ENCODE measurements at places on chromosomes 5 and 9. TPM values are rescaled to one million over a fixed set of nuclear protein-coding genes. Genes with fewer than 3 reads are reported as not detected.

GRCh38 chr9:129407905-129408452 is 212.9 kb downstream of the C9orf50 start:
- DNase-seq, result no peak

DNA sequence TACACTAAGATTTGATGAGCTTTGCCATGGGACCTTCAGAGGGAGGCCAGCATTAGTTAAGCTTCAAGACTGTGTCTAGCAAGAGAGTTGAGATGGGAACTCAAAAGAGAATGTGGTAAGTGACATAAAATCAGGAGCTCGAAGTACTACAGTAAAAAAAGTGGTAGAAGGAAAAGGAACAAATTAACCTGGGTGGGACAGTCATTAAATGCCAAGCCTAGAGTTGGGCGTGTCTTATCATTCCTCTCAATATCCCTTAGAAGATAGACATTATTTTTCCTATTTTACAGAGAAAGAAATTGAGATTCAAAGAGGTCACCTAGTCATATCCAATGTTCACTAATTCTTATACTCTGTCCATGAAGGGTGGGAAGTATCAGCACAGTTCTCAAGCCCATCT is 3.3 kb upstream of the TXN start:
- no peak for DNase-seq

- no peak for DNase-seq
Measured at GRCh38 chr5:54514841-54515432, 2.6 kb upstream of the SNX18 start.

DNA sequence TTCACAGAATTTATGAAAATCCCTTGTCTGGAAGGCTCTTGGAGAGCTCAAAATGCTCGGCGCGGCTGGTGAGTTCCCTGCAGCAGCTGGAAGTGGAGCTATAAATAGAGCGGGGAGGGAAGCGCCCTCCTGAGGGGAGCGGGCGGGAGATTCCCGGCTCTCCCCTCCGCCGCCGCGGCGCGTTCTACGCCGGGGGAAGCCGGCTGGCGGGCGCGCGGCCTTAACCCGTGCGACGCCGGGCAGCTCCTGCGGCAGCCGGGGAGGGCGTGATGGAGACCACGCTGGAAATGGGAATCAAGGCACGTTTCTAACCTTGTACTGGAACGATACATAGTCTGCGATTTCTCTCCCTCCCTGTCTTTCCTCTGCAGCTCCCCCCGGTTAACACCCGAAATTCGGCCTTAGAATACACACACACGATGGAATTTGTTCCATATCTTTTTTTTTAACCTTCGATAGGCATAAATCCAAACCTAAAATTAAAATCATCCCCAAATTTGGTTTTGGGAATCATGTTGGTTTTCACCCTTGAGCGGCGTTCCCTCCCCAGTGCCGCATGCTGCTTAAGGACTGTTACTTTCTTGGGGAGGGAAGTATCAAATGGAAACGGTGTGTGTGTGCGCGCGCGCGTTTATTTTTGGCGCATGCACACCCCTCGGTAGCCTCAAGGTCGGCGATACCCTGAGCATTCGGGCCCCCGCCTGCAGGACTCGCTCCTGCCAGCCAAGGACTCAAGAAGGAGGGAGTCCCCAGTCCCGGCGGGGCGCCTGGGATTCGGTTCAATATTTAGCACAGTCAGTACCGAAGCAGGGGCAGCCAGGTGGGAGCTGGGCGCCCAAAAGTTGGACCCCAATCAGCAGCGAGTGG is 306.3 kb upstream of the KCNN2 start:
- no peak for DNase-seq

DNA sequence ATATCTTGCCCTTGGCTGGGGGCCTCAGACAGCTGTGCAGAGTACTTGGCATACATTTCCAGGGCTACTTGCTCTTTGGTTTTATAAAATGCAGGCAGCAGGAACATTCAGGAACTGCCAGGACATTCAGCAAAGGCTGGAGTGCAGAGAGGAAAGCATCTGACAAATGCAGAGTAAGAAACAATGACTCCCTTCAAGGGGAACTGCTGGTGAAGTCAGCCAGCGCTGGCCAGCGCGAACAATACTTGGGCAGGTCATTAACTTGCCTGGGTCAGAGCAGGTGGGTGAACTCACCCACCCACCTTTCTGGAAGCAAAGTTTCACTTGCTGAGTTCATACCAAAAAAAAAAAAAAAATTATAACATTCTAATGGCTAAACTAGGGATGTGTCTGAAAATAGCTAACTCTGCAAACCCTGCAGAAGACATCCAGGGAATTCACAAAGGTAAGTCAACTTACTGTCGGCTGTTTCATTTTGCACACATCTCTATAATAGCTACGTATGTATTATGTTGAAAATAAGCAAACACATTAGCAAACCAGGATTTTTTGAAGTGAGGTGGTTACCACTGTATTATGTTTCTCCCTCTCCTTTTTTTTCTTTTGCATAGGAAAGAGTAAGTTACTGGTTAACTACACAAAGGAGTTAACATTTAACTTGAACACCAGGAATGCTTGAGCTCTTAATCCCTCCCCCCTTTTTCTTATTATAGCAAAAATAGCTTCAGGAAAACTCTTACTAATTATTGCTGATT is 152.2 kb downstream of the GLIS3 start:
- no peak for DNase-seq

DNA sequence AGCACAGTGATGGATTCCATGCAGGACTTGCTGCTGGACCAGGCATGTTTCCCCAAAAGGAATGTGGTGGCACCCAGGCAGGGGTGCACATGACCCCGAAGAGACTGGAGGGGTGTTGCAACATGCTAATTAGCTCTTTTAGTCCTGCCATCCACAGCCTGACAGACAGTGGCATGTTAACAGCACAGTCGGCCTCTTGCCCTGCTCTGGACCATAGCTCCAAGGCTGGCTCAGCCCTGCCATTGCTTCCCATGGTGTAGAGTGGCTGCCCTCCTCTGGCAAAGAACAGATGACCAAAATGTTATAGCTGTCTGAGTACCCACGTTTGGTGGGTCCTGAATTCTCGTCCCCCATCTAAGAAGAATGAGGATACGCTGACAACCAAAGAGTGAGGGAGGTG is 736.4 kb upstream of the PTPRD start:
- no peak for DNase-seq

SVEP1 gene
- 53.6 TPM for total RNA-seq

DNA sequence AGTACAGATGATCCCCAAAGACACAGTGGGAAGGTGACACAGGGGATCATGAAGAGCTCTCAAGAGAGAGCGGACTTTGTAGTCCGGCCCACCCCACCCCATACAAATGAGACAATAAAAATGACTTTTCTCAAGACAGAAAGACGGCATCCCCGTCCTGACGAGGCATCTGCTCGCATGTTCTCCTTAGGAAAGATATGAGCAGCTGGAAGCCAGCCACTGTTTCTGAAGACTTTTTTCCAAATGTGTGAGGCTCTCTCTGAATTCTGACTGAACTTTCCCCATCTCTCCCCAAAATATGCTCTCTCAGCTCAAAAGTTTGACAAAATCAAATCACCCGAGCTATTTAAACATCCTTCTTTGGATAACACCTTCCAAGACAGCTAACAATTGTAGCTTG is 105.2 kb downstream of the RFK start:
- no peak for DNase-seq

DNA sequence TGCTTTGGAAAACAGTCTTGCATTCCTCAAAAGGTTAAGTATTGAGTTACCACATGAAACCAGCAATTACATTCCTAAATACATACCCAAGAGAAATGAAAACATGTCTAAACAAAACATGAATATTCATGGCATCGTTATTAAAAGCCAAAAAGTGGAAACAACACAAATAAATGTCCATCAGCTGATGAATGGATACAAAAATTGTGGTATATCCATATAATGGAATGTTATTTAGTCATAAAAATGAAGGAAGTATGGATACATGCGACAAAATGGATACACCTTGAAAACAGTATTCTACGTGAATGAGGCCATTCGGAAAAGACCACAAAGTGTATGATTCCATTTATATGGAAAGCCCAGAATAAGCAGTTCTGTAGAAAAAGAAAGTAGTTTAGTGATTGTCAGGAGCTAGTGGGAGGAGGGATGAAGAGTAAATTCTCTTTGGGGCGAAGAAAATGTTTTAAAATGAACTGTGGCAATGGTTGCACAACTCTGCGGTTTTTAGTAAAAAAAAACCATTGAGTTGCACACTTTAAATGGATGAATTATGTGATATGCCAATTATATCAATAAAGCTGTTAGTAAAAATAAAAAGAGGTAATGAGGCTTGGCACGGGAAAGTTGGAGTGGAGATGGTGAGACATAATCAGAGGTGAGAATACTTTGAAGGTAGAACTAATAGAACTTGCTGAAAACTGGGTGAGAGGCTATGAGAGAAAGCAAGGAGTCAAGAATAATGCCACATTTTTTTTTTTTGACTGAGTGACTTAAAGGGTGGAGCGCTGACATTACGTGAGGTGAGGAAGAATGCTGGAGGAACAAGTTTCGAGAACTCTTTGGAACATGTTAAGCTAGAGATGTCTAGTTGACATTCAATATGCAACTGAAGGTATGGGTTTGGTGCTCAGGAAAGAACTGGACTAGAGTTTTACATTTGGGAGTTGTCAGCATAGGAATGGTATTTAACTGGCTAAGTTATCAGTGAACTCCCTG is 194.9 kb upstream of the ZNF608 start:
- no peak for DNase-seq

DNA sequence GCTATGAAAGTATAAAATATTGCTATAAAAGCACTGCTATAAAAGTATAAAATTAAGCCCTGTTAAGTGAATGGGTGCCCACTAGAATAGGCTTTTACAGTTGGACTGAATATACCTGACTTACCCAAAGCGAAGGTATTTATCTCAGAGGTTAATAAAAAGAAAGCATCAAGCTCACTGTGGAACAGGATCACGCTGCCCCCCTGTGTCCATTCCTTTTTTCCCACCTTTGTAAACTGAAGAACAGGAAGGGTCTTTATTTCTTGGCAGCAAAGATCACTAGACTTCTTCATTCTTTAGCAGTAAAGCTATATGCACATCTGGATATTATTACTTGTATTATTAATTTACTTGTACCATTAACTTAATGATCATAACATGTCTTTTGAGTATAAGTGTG is 22.1 kb upstream of the PLPP6 start:
- no peak for DNase-seq

PCDHAC2 gene
- 0.71 TPM for total RNA-seq

PCDHB3 gene
- 2.3 TPM for total RNA-seq

DNA sequence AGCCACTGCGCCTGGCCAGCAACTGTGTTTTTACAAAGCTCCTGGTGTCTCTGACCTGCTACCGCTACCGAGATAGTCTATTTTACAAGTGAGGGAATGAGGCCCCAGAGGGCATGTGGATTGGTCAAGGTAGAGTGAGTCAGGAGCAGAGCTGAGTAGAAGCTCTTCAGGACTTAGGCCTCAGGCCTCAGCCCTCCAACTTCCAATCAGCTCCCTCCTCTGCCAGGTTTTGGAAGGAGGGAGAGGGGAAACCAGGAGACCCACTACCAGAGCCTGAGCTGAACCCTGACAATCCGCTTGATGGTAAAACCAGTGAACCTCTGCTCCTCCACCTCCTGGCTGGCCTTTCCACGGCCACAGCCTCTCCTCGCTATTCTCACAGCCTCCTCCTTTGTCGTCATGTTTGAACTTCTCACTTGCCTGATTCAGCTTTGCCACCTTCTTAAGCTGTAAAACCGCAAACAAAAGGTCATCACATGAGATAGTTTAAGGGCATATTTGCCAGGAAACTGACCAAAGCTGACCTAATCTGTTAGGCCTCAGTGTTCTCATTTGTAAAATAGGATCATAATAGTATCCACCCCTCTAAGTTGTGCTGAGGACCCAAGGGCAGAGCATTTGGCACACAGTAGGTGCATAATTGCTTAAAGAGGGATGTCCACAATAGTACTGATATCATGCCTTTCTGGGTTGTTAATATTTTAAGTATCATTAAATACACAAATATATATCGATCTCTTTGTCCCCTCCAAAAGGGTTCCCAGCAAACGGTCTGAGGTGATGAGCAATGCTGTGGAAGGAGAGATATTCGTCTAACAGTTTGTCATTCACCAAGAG is 1.7 kb downstream of the TRAF1 start:
- DNase-seq, result no peak

IER5L gene
- total RNA-seq, result 81.2 TPM

F2RL2 gene
- total RNA-seq, result 2.7 TPM
